ENCODE measurements at places on chromosomes 4 and X.

- no peak for DNase-seq
These were observed 1.4 kb upstream of the PHKA1 start for GRCh38 chrX:72715546-72715945.

GRCh38 chrX:129654652-129655546, at the start of gene APLN:
APLN (minus strand) TSS chrX:129654956; CDS start chrX:129654630, 326 bp downstream.
- DNase-seq = no peak

DNA sequence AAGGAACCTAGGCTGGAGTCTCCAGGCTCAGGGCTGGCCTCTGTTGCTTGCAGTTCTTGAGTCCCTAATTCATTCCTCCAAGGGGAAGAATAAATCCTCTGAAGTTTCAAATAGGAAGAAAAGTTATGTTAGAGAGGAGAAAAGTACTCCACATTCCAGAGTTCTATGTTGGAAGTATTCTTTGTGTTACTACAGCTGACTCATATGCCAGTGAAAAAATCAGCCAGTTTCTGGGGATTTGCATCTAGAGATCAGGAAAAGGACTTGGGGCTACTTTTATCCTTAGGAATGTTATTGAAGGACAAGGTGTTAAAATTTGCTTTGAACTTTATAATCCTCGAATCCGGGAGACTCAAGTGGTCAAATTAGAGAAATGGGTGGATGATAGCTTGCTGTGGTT, 11.7 kb upstream of the NUDT9 start:
- no peak for DNase-seq

GRCh38 chr4:1191621-1192020, 19.2 kb upstream of the SPON2 start:
- no peak for DNase-seq

GRCh38 chrX:95703696-95704095, 980.9 kb upstream of the DIAPH2 start:
- no peak for DNase-seq

- DNase-seq = no peak
These were observed 23.1 kb upstream of the PROM1 start for GRCh38 chr4:16106956-16107355.

- no peak for DNase-seq
These were observed 80.8 kb upstream of the ANK2 start for GRCh38 chr4:112968451-112969159.

DNA sequence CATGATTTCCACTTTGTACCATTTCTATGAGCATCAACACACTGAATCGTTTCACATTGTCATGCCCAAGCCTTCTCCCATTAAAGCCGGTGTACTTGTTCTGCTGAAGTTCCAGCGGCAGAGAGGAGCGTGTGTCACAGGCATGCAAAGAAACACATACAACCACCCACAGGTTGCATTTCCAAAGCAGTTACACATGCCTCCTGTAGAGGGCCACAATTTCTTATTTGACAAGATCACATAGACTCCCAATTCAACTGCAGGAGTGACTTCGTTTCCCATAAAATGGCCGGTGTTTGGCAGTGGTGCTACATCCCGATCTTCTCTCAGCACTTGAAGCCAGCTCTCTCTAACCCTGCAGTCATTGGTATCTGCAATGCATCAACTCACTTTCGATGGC, 992.6 kb downstream of the NLGN4X start:
- DNase-seq = no peak

DNA sequence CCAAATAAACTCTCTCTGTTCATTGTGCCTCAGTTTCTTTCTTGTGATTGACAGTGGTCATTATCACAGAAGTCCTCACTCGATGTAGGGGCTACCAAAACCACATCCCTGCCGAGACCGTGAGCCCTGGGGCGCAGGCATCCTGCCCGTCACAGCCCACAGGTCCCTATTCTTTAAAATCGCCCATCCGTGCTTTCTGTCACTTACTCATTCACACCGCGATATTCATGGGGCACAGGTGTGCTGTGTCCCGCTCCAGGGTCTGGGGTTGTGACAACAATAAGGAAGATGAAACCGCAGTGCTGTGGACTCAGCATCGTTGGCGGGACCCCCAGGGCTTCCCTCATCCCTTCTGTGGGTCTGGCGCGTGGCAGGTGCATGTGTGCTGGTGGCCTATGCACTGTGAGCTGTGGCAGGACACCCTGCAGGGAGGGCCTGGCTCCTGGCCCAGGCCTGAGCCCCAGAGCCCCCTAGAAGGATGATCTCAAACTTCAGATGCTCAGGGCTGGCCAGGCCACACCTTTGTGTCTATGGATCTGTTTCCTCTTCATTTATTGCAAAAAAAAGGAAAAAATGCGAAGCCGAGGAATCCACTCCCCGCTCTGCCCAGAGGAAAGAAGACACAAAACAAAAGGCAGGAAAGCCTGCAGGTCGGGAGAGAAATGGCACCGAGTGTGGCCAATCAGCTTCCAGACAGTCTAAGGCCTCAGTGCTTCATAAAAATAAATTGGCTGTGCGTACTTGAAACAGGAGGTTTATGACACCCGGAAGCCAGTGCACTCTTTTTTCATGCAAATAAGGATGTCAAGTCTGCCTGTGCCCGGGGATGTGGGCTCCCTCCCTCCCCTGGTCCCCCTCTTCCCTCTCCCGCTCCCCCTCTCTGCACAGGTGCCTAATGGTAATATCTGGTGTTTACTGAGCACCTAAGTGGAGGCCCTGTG, 109.5 kb upstream of the ADRA2C start:
- no peak for DNase-seq

DNA sequence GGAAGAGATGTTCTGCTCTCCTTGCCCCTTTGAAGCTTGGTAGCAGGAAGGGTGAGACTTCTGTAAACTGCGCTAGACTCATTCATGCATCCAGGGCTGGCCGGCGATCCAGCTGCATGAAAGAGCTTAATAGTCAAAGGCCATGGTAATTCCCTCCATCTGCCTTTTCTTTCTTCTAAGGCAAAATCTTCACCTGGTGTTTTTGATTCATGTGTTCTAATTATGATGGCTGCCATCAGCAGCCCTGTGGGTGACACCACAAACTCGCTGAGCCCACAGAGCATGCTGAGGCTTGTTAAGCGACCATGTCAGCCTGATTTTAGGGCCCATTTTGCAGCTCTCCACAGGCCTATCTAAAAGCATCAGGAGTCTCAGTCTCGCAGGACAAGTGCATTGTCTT, 450.1 kb upstream of the TENM3 start:
- no peak for DNase-seq

- DNase-seq = no peak
These were observed 142.3 kb downstream of the INPP4B start for GRCh38 chr4:142703694-142704309.

DNA sequence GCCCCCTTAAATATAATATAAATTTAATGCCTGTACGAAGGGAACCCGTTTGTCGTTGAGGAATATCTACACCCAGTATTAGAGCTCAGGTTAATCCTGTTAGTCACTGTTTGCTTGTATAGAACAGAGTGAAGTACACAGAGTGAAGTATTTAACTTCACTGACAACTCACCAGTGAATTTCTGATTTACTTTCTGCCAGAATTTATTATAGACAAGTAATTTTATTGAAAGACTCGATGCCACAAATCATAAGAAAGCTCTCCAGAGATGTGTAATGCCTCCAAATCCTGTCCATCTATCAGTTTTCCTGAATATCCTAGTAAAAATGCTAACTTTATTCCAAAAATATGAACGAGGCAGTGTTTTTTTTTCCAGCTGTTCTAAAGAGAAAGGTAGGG, 1.6 kb downstream of the GAB1 start:
- DNase-seq = no peak

GRCh38 chrX:24920769-24921168, 95.0 kb downstream of the ARX start:
- DNase-seq = no peak

DNA sequence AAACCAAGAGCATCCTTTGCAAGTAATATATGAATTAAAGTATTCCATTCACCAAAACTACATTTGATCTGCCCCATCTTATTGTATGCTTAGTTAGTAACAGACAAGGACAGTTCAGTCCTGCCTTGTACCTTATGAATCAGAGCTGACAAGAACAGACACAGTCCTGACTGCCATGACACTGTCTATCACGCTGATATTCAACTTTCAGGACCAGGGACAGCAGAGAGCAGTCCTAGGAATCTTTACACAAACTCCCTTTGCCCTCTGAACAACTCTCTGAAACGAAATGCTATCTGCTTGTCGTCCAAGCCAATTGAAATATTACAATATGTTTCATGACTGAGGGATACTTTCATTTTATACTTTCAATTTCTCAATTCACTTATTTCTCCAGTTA, 268.6 kb upstream of the VCX start:
- DNase-seq = no peak

- no peak for DNase-seq
These were observed 5.6 kb upstream of the KANTR start for GRCh38 chrX:53088136-53088974.

DNA sequence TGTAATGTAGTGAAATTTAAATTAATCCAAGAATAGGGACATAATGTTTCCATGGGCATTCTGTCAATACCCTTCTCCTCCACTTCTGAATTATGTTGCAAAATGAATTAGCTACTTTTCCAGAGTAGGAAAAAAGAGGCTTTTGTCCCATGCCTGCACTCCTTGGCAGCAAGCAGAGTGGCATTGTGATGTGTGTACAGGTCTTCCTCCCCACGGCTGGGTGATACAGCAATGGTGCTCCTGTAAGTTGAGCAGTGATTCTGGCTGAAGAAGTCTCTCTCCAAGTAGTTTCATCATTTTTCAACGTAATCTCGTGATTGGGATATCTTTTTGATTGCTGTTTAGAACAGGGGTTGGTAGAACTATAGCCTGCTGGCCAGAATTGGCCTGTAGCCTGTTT, 59.9 kb downstream of the KIT start:
- no peak for DNase-seq

- no peak for DNase-seq
These were observed 31.4 kb downstream of the TBC1D9 start for GRCh38 chr4:140724760-140725159.

DNA sequence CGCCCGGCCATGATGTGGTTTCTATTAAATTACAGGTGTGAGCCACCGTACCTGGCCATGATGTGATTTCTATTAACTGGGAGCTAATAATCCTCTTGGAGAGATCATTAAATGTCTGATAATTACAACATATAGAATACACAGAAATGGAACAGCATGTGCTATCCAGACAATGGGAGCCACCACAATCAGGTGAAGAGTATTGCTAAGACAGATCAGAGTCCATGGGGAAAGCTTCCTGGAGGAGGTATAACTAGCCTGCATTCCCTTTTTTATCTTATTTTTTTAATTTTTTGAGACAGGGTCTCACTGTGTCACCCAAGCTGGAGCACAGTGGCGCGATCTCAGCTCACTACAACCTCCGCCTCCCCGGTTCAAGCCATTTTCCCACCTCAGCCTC, 146.8 kb downstream of the CHRNA9 start:
- DNase-seq = no peak

GRCh38 chrX:68648960-68649359, 1.5 kb downstream of the STARD8 start:
- no peak for DNase-seq

DNA sequence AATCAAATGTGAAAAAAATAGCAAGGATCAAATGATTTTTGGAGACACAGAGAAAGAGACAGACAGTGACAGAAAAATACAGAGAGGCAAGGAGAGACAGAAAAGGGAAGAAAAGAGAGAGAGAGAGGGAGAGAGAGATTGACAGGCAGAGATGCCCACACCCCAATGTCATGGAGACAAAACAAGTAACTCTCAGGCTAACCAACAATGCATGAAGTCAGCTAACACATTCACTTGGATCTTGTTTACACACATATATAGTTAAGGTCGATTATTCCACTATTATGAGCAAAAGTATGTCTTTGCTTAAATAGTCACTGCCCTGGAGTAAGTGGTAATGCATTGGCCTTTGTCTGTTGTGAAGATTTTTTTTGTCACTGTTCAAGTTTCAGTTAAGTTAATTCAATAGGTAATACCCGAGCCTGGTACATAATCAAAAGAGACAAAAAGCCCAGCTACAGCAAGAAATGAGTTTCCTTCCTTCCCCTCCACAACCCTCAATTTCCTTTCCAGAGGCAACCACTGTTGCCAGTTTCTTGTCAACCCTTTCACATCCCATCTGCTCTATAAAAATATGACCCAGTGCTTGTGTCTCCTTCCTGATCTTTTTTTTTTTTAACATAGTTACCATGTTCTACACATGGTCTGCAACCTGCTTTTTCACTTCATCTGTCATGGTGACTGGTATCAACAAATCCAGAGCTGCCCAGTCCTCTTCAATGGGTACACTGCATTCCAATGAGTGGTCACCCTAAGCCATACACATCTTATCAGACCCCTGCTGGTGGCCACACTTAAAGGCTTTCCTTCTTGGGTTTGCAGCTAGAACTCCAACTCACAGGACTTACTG, 52.1 kb downstream of the PROM1 start:
- no peak for DNase-seq

- no peak for DNase-seq
These were observed 29.8 kb upstream of the MAGEA11 start for GRCh38 chrX:149682031-149682430.

GRCh38 chrX:5549512-5549911, 679.2 kb downstream of the NLGN4X start:
- DNase-seq = no peak

DNA sequence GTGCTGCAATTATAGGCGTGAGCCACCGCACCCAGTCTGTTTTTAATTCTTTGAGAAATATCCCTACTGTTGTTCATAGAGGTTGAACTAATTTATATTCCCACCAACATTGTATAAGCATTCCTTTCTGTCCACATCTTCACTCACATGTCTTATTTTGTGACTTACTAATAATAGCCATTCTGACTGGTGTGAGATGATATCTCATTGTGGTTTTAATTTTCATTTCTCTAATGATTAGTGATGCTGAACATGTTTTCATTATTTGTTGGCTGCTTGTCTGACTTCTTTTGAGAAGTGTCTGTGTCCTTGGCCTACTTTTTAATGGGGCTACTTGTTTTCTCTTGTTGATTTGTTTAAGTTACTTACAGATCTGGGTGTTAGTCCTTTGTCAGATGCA, 310.9 kb upstream of the MAOA start:
- no peak for DNase-seq

DNA sequence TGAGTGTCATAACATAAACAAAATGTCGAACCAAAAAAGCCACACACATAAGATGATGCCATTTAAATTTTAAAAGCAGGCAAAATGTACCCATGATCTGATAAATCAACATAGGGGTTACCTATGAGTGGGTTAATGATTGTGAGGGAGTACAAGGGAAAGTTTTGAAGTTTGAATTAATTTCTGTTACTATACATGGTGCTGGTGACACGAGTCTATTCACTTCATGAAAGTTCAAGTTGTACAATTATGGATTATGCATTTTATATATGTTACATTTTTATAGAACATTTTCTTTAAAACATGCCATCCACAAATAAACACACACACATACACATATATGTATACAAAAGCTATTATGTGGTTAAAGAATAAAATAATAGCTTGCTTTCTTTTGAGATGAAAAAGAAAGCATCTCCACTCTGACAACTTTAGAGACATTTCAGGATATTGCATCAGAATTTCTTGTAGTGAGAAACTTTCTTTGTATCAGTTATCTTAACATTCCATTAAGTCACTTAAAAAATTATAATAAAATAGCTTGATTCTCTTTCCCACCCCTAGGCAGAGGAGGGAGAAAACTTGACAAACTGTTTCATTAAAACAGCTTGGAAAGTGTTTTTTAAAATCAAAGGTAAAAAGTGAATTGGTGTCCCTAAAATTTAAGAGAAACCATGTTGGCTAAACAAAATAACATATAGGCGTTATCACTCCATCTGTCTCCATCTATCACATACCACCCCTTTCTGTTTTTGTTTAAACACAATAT, 891.8 kb upstream of the NDST4 start:
- DNase-seq = no peak

Data from BJ (cell line).